A549 (cell line): ENCODE measurements at places on chromosomes 16 and 17. TPM values are rescaled to one million over a fixed set of nuclear protein-coding genes. Genes with fewer than 3 reads are reported as not detected.

SULT1A2 gene
- 0.09 to 0.18 TPM in 2 of 3 replicates, not detected in the other for polyA plus RNA-seq

DNA sequence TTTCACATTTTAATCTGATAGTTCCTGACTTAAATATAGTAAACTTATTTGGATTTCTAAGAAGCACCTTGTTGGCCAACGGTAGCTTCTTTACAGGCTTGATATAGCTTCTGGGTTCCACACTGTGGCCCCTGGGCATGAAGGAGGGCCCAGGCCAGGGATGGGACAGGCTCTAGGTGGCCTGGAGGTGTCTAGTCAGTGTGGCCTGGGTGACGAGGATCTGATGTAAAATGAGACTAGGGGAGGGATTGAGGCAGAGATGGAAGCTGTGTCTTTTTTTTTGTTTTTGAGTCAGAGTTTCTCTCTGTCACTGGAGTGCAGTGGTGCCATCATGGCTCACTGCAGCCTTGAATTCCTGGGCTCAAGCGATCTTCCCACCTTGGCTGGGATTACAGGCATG lies 187.0 kb downstream of the PRKCB start:
- DNase-seq: no peak

DNA sequence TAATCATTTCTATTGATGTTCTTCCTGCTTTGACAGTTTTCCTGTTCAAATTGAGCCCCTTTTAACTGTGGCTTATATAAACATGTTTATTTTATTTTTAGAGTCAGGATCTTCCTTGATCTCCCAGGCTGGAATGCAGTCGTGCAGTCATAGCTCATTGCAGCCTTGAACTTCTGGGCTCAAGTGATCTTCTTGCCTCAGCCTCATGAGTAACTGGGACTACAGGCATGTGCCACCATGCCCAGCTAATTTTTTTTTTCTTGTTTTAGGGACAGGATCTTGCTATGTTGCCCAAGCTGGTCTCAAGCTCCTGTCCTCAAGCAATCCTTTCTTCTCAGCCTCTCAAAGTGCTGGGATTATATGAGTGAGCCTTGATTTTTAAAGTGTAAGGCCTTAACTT lies 14.7 kb downstream of the PHKB start:
- DNase-seq: peak; percentile 11

ZNF629 gene
- 12.3 to 13.7 TPM (median 13.6 TPM) in 3 replicates for polyA plus RNA-seq

DNA sequence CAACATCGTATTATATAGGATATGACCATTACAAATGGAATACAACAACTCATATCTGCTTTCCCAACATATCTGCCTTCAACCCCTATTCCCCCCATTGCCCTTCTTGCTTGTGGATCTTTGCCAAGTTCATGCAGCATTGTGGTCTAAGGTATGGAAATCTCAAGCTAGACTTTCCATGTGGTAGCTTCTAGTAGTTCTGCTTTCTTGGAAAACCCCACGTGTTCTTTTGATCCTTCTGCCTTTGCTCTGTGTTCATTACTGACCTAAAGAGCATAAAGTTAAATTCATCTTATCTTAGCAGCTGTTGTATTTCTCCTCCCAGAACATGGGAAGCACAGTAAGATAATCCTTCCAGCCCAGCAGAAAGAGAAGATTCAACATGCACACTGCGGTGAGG lies 202.0 kb upstream of the SALL1 start:
- DNase-seq: no peak

UMOD gene
- polyA plus RNA-seq: not detected in 3 replicates

DNA sequence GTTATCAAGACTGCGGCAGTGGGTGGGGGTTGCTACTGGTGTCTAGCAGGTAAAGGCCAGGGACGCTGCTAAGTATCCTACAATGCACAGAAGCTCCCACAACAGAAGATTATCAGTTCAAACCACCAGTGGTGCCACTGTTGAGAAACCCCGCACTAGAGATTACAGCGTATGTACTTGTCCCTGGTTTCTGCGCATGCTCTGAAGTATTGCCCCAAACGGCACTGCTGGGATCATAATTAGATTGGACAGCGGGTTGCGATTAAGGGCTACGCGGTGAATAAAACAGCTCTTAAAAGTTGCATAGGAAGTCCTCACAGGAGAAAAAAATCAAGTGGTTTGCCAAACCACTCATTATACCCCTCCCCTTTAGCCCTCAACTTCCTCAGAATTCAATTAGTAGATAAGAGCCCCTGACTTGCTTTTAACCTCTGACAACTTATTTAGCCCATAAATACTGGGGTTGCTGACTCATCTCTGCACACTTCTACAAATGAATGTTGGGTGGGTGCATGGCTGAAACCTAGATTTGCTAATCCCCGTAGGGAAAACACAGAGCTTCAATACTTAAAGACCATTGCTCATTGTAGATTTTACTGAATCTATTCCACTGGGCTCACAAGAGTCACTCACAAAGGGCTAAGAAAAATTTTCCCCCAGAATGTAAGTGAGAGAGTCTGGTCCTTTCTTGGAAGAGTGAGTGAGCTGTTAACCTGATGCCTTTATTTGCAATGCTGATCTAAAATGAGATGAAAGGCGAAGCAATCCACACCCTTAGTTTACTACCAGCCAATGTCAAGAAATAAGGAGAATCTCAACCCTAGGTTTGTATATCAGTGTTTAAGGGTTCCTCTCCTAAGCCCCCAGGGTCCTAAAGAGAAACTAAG lies 91.8 kb downstream of the RGS9 start:
- no peak for DNase-seq

DNA sequence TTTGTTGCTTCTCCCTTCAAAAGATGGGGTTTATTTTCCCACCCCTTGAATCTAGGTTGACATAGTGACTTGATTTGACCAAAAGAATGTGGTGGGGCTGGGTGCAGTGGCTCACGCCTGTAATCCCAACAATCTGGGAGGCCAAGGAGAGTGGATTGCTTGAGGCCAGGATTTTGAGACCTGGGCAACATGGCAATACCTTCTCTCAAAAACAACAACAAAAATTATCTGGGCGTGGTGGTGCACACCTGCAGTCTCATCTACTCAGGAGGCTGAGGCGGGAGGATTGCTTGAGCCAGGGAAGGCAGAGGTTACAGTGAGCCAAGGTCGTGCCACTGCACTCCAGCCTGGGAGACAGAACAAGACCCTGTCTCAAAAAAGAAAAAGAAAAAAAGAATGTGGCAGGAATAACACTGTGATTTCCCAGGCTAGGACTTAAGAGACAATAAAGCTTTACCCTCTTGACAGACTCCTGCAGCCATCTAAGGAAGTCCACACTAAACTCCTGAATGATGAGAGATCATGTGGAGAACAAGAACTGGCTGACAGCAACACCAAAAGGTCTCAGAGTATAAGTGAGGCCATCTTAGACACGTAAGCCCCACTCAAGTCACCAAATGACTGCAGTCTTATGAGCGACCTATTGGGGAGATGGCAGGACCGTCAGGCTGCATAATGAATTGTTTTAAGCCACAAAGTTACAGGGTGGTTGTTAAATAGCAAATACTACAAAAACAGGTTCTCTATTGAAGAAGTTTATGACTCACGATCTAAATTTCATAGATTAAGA lies 37.0 kb downstream of the FBXL20 start:
- DNase-seq: no peak

DNA sequence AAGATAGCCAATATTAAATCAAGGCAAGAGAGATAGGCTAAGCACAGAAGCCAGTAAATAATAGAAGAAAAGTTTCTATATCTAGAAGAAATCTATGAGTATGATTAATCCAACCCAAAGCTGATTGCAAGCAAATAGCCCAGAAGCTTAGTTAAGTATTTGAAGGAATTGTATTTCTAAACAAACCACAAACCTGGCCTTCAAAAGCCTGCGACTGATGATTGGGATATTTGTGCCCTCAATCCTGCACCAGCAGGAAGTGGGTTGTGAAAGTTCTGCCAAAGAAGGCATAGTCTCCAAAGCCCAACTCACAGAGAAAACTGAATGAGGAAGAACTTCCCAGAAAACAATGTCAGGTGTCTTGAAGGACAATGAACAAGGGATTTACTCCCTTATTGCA lies 114.5 kb upstream of the C17orf78 start:
- no peak for DNase-seq

GRCh38 chr17:10336393-10336792 lies 36.4 kb downstream of the MYH13 start:
- no peak for DNase-seq

DNA sequence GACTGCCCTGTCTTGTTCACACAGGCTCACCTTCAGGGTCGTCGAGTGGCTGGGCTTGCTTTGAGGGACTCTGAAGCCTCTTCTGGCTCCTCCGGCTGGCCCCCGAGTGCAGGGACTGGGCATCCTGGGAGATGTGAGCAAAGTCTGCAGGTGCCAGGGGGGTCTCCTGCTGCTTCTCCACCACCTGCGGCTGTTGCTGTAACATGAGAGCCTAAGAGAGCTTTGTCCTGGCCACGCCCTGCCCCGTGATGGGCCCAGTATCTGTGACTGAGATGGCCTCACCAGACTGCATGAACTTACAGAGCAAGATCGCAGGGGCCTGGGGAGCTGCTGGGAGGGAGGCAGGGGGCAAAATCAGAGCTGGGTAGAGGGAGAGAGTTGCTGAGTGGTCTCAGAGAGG lies 12.5 kb downstream of the ERN2 start:
- DNase-seq: no peak

- DNase-seq: peak; percentile 45
These were observed 54.4 kb downstream of the PITPNC1 start for GRCh38 chr17:67431249-67432015.

GRCh38 chr17:71170070-71170469 lies 950.8 kb upstream of the SOX9 start:
- no peak for DNase-seq

GRCh38 chr17:3813171-3813570 lies 12.2 kb upstream of the ITGAE start:
- no peak for DNase-seq

REXO5 gene
- 3.8 to 4.2 TPM (median 4.0 TPM) in 3 replicates for polyA plus RNA-seq

DNA sequence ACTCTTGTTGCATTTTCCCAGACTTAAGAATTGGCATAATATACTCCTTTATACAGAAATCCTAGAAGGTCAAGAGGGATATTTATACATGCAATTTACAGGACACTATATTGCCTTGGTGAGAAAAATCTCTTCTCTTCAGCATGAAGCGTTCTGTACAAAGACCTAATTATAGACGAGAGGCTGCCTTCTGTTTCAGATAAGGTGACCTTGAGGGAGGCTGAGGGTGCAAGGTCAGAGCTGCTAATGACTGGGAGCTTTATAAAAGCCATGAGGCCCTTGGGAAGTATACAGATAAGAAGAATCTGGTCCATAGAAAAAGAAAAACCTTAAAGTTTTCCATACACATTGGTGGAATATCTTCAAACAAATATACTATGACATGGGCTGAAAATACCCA lies 156.3 kb upstream of the SOX9 start:
- no peak for DNase-seq

DNA sequence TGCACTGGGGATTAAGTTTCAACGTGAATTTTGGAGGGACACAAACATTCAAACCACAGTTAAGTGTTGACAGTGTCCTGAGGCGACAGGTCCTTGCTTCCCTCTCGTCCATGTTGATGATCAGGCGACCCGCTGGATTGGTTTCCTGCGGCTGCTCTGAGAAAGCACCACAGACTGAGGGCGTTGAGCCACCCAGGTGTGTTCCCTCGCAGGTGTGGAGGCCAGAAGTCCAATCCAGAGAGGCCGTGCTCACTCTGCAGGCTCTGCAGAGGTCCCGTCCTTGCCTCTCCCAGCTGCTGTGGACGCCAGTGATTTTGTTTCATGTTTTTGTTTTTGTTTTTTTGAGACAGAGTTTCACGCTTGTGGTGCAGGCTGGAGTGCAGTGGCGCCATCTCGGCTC lies 22.4 kb upstream of the CBX2 start:
- DNase-seq: no peak

- no peak for DNase-seq
These were observed 903.1 kb upstream of the SOX9 start for GRCh38 chr17:71217769-71218168.

DNA sequence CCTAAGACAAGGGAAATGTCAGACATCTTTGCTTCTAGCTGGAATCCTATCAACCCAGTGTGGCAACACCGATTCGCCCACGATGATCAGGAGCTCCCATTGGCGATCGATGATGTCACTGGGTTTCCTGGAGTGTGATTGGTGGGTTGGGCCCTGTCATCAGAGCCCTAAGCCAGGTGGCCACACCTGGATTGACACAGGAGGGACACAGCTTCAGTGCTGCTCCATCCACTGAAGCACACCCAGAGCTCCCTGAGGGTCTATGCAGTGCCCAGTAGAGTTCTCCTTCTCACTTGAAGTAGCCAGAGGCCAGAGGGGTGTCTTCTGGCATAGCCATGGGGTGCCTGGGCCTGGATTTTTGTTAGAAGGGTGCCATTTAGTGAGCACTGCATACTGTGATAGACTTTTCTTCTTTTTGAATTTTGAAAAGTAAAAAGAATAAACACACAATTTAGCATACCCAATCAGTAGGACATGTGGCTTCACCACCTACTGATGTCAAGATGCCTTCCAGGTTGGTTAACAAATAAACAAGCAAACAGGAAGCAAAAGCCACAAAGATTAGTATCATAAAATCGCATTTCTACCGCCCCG lies 77.6 kb downstream of the CMIP start:
- peak; percentile 60 for DNase-seq

- no peak for DNase-seq
These were observed 14.4 kb upstream of the PLD6 start for GRCh38 chr17:17220529-17220928.

GRCh38 chr16:30349675-30350074 lies 5.4 kb downstream of the CD2BP2 start:
- DNase-seq: no peak

GRCh38 chr16:47924950-47925349 lies 230.8 kb downstream of the ABCC12 start:
- DNase-seq: no peak

- DNase-seq: no peak
These were observed 43.2 kb upstream of the SCNN1B start for GRCh38 chr16:23258919-23259237.

EPN2 gene
- polyA plus RNA-seq: 30.5 to 33.0 TPM (median 32.1 TPM) in 3 replicates

TBX2 gene
- 2.0 to 2.3 TPM (median 2.2 TPM) in 3 replicates for polyA plus RNA-seq

GPRC5C gene
- polyA plus RNA-seq: 42.4 to 49.2 TPM (median 44.0 TPM) in 3 replicates

CSHL1 gene
- not detected in 3 replicates for polyA plus RNA-seq

DNA sequence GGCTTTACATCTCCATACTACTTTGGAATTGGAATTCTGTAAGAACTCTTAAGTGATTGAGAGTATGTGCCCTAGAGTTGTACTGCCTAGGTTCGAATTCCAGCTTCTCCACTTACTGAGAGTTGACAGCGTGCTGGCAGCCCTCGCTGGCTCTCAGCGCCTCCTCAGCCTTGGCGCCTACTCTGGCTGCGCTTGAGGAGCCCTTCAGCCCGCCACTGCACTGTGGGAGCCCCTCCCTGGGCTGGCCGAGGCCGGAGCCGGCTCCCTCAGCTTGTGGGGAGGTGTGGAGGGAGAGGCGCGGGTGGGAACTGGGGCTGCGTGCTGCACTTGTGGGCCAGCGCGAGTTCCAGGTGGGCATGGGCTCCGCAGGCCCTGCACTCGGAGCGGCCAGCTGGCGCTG lies 13.3 kb downstream of the PPM1D start:
- DNase-seq: no peak

DNA sequence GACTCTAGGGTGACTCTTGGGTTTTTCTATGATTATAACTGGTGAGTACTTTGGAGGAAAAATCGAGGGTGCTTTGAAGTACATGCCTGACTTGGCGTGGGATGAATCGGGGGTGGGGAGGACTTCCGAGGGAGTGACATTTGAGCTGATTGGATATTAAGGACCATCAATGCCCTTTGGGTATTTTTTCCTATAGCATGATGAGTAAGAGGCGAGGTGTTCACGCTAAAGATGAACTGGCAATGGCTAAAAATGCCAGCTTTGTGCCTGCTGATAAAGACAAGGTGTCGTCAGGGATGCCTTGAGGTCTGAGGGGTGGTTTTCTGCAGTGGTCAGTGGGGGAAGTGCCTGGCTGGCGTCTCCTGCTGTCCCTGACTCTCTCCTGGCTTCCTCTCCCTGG lies 25.3 kb downstream of the USP43 start:
- DNase-seq: no peak

SGF29 gene
- 19.3 to 20.8 TPM (median 20.3 TPM) in 3 replicates for polyA plus RNA-seq

GRCh38 chr17:48051283-48051682 lies 3.1 kb downstream of the NFE2L1 start:
- DNase-seq: no peak
